CD4-positive, alpha-beta T cell (primary cell): ENCODE measurements at places on chromosomes 6 and 20.

GRCh38 chr6:2917801-2918445 is 14.8 kb upstream of the SERPINB9 start:
- no peak overlapping the region for H3K4me3 ChIP-seq

DNA sequence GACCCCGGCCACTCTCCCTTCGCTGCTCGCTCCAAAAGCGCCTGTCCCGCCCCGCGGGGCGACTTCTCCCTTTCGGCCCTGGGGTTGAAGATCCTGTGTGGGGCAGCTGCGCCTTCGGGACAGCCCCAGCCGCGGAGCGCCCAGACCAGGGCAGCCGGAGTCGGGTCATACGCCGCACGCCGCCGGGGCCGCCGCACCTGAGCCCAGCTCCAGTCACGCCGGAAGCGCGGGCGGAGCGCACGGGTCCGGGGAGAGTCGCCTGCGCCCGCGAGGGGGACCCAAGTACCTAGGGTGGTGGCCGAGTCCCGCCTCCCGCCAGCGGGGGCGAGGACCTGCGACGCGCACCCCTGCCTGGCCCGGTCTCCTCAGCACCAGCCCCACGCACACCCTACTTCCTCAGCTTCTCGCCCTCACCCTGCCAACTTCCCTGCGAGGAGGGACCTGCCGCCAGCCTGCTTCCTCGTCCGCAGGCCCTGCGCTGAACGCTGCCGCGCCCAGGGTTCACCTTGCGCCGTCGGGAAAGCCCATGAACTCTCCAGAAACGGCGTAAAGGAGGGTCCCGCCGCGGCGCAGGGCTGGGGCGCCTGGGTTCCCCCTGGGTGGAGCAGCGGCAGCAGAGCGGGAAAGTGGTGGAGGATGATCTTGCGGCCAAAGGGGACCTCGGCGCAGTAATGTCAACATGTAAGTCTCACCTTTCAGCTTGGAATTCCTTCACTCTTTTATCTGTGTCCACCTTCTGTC is at the start of gene ADGRG6:
ADGRG6 (plus strand) TSS at position 357 of the 741 bp plus-strand sequence; CDS start at position 680, 323 bp downstream.
- no peak within 1 kb of the TSS for H3K27ac ChIP-seq
- peak within 1 kb of the TSS; percentile 48 for H3K4me3 ChIP-seq
- H3K27me3 ChIP-seq = peaks cover 7% of the 10 kb centered on the region
- DNase-seq = peak; percentile 8
- H3K36me3 ChIP-seq = no peaks in the 10 kb centered on the region
- peaks cover 13% of the 10 kb centered on the region for H3K4me1 ChIP-seq

GRCh38 chr6:119207971-119208725 is 129.7 kb upstream of the FAM184A start:
- no peak overlapping the region for H3K4me3 ChIP-seq
- no peak overlapping the region for H3K27ac ChIP-seq
- H3K36me3 ChIP-seq = peaks cover 5% of the 10 kb centered on the region
- H3K4me1 ChIP-seq = no peaks in the 10 kb centered on the region

DNA sequence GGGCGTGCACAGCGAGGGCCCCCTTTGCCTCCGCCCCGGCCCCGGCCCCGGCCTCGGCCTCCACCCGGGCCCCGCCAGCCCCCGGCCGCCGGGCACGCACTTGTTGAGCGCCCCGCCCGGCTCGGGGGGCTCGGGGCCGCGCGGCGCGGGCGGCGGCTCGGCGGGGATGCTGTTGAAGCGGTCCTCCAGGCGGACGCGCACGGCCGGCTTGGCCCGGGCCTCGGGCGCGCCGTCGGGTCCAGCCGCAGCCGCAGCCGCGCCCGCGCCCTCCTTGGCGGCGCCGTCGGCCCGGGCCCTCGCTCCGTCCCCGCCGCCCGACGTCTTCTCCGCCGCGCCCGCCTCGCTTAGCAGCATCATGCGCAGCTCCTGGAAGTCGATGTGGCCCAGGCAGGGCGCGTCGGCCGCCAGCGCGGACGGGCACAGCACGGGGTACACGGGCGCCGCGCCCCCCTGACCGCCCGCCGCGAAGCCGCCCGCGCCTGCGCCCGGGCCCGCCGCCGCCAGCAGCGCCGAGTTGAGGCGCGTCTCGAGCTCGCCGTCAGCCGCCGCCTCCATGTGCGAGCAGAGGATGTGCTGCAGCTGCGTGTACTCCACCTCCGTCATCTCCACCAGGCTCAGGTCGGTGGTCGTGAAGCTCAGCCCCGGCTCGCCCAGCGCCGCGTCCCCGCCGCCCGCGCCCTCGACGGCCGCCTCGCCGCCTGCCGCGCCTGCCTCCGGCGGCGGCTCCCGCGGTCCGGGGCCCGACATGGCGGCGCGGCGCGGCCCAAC is 514 bp downstream of the TCFL5 start:
- H3K36me3 ChIP-seq = no peaks in the 10 kb centered on the region
- no peaks in the 10 kb centered on the region for H3K27me3 ChIP-seq
- H3K4me3 ChIP-seq = peak overlapping the region; percentile 39
- no peak overlapping the region for H3K27ac ChIP-seq
- DNase-seq = peak; percentile 50
- peaks cover 13% of the 10 kb centered on the region for H3K4me1 ChIP-seq

- H3K4me3 ChIP-seq = no peak overlapping the region
- DNase-seq = no peak
- no peaks in the 10 kb centered on the region for H3K27me3 ChIP-seq
- H3K36me3 ChIP-seq = peaks cover 88% of the 10 kb centered on the region
- H3K27ac ChIP-seq = no peak overlapping the region
Observed at GRCh38 chr20:18527836-18528235, 20.1 kb downstream of the SEC23B start.
